ENCODE measurements at places on chromosomes 4 and X.

- DNase-seq, result no peak
Observed at GRCh38 chr4:25799522-25799921, 63.3 kb downstream of the SEL1L3 start.

DNA sequence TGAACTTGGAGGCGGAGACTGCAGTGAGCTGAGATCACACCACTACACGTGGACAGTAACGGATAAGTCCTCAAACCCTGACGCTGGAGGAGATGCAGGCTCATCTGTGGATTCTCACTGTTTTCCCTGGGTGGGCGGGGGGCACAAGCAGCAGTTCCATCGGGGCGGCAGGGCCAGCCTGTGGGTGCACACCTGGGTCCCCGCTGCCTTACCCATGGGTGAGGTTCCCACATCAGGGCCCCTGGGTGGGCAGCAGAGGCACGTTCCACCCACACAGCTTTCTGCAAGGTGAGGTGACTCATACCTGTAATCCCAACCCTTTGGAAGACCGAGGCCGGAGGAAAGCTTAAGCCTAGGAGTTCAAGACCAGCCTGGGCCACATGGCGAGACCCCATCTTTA, 56.6 kb upstream of the MXD4 start:
- no peak for DNase-seq

GRCh38 chr4:76127754-76128153, 20.4 kb downstream of the NUP54 start:
- no peak for DNase-seq

- no peak for DNase-seq
Observed at GRCh38 chrX:78759081-78759480, 11.6 kb downstream of the LPAR4 start.

GRCh38 chrX:110491846-110492620, 133.4 kb downstream of the RTL9 start:
- no peak for DNase-seq

- no peak for DNase-seq
Observed at GRCh38 chr4:167702391-167702790, 389.9 kb upstream of the ANXA10 start.

- DNase-seq, result peak; percentile 91
Observed at GRCh38 chr4:118410138-118410537, 57.3 kb upstream of the PRSS12 start.

DNA sequence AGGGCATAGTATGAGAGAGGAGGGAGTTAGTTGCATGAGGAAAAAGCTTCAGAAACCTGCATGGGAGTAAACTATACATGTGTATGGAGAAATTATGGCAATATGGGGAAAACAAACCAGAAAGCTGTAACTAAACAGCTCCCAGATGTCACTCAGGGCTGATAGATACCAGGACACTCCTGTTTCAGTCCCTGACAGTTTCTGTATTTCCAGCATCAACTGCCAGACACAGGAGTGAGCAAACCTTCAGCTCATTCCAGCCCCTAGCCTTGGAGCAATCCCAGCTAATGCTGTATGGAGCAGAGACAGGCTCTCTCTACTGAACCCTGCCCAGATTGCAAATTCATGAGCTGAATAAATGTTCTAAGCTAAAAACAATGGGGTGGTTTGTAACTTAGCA, 382.9 kb upstream of the MAGEB18 start:
- no peak for DNase-seq

DNA sequence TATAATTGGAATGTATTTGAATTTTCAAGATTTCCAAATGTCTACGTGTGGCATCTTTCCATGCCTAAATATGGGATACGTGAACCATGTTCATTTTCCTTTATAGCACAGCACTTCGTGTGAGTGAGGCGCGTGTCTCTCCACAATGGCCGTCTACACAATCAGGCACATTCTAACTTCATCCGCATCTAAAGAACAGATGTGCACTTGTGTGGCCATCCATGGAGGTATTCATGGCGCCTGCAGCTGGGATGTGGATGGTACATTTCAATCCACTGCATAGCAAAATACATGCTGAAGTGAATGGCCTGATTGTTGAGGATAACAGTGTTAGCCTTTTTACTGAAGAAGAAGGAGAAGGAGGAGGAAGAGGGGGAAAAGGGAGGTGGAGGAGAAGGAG, 34.5 kb upstream of the TRIM2 start:
- no peak for DNase-seq

- peak; percentile 51 for DNase-seq
Observed at GRCh38 chrX:115378471-115378870, 89.0 kb downstream of the LUZP4 start.

GRCh38 chrX:40784516-40785151, 49.3 kb upstream of the MED14 start:
- DNase-seq, result no peak

DNA sequence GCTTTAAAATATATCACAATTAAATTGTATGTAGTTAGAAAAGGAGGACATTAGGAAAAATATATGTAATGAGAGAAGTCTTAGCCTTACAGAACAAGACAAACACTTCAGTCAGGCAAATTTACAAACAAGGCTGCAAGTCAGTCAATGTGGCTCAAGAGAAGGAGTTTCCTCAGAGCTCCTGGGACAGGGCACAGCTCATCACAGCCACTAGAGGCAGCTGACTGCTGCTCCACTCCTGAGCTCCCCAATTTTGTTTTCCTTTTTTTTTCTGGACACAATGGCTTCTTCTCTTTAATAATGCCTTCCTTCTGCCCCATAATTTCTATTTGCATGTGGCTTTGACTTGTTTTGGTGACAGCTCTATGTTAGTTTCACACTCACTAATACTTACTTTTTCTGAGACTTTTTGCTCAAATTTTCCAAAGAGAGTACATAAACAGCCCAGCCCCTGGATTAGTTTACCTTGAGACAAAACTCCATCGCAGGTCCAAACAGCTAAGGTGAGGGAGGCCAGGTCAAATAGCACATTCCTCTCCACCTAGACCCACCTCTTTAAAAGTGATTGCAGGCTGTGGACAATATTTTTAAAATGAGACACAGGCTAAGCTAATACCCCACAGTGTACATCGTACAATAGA, 850.4 kb upstream of the FRG1 start:
- DNase-seq, result peak; percentile 10

- peak; percentile 59 for DNase-seq
Observed at GRCh38 chr4:142128529-142128928, 492.1 kb downstream of the IL15 start.

DNA sequence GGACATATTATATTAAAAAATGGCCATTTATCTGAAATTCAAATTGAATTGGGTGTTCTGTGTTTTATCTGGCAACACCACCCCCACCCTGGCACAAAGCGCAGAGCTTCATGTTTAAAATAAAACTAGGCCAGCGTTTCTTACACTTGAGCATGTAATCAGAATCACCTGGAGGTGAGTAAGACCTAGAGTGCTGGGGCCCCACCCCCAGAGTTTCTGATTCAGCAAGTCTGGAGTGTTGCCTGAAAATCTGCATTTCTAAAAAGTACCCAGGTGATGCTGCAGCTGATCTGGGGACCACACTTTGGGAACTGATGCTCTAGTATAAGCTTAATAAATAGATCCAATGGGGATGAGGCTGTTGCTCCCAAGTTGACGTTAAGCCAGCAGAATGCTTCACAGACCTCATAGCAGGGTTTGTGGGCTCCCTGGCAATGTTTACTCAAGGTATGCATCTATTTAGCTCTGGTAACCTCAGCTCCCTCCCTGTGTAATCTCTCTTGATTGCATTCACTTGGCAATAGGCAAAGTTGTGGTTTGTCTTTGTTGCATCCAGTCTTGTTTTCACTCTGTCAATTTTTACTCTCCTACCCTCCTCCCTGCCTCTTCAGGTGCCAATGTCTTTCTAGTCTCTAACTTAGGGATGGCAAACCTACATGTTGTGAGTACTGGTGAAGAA, 99.8 kb upstream of the TEX13D start:
- DNase-seq, result no peak

DNA sequence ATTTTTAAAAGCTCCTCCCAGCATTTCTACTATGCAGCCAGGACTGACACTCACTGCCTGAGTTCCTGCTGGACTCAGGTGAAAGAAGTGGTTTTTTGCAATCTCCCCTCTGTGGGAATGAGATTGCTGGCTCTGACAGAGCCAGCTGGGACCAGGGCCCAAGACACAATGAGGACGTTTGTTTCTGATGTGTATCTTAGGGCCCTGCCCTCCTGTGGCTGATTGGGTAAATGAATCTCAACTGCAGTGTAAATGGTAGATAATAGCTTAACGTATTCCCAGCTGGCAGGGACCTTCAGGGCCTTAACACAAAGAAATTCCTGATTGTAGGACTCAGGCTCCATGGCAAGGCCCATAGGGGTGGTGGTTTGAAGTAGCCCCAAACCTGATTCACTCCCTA, 85.8 kb upstream of the PRPS1 start:
- peak; percentile 38 for DNase-seq

GRCh38 chr4:27692158-27692557, 831.5 kb downstream of the STIM2 start:
- peak; percentile 58 for DNase-seq

GRCh38 chrX:17042037-17042436, 95.6 kb downstream of the REPS2 start:
- no peak for DNase-seq

DNA sequence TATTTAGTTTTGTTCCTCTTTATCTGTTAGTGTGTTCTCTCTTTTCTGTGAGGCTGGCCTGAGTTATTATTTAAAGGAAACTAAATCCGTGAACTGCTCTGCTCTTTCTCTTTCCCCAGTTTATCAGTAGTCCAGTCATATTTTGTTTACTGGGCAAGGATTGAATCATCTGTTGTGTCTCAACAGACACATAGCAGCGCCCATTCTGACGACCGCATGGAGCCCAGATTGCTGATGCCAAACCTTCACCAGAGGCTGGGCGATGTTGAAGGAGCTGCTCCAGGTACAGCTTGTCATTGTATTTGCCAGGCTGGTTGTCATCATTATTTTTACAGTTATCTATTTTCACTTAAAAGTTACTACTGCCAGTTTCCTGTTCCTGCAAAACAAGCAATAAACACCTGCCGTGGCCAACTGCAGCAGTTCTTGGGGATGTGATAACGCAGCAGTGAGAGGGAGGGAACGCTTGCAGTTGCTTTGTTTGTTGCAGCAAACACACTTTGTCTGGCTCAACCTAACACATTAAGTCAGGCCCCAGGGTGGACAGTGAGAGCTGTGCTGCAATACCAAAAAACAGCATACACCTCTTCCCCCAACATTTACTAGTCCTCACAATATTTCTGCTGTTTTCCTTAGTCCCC, 10.1 kb downstream of the REELD1 start:
- no peak for DNase-seq

GRCh38 chr4:29113960-29114359, 1606.2 kb upstream of the PCDH7 start:
- no peak for DNase-seq

DNA sequence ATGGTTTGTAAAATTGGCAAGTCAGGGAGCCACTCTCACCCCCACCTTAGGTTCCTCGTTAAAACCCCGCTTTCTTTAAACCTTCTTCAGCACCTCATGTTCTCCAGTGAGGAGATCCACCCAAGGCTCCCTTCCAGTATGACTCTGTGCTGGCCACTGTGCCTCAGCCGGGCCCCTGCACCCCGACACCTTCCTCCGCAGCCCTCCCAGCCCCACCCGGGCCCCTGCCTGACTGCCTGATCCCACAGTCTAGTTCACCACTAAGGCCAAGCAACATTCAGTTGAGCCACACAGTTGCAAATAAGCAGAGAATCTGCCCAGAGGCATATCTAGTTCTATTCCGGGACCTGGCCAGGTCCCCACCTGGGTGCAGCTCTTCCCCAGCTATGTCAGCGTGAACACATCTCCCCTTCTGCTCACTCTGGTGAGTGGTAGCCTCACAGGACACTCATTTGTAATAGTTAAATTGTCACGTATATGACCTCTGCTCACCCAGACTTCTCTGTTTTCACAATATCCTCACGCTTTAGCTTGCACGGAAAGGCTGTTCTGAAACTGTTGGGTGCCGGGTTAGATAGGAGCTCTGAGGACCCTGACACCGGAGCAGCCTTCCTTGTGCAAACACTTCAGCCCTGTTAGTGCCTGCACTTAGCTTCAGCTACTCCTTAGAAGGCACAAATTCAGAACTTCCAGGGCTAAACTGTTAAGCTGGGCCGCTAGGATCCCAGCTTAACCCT, 146.8 kb downstream of the DCTD start:
- no peak for DNase-seq

GRCh38 chr4:165380805-165381204, 2.0 kb downstream of the CPE start:
- DNase-seq, result no peak

- DNase-seq, result no peak
Observed at GRCh38 chr4:87025614-87026041, 90.8 kb downstream of the AFF1 start.

DNA sequence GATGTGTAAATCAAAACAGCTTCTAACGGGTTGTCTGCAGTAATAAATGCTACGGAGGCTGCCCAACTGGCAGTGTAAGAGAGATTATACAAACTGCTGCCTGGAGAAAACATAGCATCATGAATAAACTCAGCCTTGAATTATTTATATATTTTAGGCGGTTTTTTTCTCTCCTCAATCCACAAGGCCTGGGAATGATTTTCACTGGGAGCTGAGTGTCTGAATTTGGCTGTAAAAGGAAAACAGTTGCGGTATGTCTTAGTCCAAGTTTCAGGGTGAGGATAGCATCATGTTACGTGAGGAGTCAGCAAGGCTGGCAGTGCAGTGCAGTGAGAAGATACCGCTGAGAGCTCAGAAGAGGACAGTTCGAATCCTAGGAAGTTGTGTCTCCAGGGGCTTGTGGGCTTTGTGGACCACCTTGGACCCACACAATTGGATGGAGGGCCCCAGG, 291.5 kb upstream of the BOD1L1 start:
- peak; percentile 98 for DNase-seq

- DNase-seq, result no peak
Observed at GRCh38 chrX:104459796-104460195, 106.2 kb upstream of the IL1RAPL2 start.

GRCh38 chr4:40897557-40898203, 147.9 kb downstream of the NSUN7 start:
- peak; percentile 62 for DNase-seq

DNA sequence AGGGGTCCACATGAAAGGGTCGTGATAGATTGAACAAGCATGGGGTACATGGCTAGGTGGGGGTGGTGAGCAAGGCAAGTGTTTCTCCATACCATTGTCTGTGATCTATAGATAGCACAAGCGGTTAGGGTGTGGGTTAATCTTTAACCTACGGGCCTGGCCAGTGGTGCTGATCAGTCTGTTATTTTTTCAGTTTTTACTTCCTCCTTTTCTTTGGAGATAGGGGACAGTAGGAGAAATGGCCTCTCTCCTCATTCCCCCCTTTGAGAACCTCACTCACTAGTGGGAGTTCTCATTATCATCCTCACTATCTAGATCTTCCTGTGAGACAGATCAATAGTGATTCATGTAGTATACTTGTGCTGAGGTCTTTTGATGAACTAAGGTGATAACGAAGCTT, 16.2 kb upstream of the GPKOW start:
- no peak for DNase-seq

Measured in fibroblast of upper back skin (primary cell).